ENCODE measurements at places on chromosomes 1 and 21.

GRCh38 chr1:248421384-248421783, 18.5 kb downstream of the OR2T1 start:
- DNase-seq, result no peak

DNA sequence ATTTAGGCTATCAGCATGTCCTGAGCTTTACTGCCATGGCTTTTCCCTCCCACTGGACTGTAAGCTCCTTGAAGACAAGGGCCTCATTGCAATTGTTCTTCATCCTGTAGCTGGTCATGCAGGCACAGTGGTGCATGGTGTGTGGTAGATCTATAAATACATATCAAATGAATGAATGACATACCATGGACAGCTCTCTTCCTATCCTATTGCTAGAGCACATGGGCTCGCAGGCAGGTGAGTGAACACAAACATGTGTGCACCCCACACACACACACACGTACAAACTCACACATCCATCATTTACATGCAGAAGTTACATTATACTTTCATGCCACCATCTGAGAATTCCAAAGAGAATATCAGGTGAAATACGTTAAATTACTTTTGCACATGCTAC, 172.9 kb upstream of the RUNX1 start:
- DNase-seq, result no peak

DNA sequence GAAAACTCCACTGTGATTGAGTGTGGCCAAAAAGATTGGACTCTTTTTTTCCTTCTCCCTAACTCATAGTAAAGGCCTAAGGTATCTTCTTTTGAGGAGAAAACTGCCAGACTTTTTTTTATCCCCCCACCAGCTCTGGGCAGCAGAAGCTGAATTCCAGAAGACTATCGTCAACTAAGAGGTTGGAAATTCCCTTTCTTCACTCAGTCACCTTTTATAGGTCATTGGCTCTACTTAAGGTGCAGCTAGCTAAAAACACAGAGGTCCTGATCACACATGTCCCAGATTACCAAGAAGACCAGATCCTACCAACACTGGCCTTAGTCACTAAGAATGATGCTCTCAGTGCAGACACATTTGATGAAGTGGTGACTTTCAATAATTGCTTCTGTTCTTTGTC, 1441.2 kb downstream of the PLA2G4A start:
- DNase-seq, result no peak

- DNase-seq, result no peak
Observed at GRCh38 chr21:33362044-33362555, 37.3 kb downstream of the IFNAR1 start.

DNA sequence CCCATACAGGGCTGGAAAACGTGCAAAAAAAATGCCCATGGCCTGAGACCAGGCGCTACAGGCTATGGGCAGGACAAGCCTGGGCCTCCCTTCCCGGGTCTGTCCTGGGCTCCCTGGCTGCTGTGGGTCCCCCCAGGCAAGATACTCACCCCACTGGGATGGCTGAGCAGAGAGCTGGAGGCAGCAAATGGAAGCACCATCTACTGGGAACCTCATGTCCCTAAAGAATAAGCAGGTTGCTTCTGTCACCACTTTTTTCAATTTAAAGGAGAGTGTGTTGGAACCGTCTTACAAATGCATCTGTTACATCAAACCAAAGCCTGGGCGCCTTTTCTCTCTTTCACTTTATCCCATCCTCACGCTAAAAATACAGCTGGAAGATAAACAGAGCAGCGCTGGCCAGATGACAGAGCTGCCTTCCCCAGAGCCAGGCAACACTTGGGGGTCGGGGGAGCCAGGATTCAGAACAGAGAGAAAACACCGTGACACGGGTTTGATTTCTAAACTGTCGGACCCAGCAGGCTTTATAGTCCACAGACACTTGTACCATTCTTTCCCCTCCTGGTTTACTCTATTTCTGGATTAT, 262.1 kb upstream of the VAMP3 start:
- DNase-seq, result no peak

DNA sequence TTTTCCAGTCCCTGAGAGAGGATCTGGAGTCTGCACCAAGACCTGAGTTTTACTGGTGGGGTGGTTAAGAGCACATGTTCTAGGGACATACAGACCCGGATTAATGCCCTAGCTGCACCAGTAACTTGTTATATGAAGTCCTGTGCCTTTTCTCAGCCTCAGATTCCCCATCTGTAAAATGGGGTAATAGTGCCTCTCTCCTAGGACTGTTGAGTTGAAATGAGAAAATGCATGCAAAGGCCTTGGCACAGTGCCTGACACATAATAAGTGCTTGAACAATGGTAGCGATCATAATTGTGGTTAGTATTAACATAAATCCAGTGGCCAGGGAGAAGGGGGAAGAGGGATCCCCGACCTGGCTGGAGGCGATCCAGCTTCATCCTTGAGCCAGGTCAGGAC, 12.3 kb downstream of the AHDC1 start:
- no peak for DNase-seq

DNA sequence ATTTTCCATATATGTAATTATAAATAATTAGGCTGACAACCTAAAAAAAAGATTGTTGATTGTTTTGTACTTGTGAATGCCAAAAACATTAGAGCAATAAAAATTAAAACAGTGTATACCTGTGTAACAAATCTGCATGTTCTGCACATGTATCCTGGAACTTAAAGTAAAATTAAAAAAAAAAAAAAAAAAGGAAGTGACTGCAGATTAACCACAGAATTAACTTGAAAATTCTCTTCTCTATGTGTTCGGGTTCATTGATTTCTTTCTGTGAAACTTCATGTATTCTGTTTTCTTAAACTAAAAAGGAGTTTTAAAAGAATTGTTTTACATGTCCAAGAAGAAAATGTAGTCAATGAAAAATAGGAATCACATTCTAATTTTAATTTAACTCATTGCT, 95.7 kb downstream of the FASLG start:
- DNase-seq, result no peak

GRCh38 chr1:74853756-74854155, 120.8 kb downstream of the TYW3 start:
- no peak for DNase-seq

- DNase-seq, result no peak
Observed at GRCh38 chr1:156388174-156389137, 19.4 kb downstream of the RHBG start.

DNA sequence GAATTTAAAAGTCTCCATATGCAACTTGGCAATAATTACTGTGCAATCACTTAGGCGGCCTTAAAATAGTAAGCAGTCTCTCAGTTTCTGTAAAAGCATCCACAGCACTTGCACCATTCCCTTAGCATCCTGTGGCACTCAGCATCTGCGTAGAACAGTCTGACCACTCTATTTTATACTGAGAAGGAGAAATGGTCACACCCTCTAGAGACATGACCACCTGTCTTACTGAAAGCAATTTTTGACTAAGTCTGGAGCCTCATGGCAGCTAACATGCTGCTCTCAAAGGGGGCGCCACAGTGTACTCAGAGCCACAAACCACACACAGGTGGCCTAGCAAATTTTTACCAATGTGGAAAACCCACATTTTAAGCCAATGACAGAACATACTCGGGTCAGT, 62.0 kb downstream of the KCNK1 start:
- DNase-seq, result no peak

- no peak for DNase-seq
Observed at GRCh38 chr1:27574001-27574781, 29.8 kb downstream of the AHDC1 start.

DNA sequence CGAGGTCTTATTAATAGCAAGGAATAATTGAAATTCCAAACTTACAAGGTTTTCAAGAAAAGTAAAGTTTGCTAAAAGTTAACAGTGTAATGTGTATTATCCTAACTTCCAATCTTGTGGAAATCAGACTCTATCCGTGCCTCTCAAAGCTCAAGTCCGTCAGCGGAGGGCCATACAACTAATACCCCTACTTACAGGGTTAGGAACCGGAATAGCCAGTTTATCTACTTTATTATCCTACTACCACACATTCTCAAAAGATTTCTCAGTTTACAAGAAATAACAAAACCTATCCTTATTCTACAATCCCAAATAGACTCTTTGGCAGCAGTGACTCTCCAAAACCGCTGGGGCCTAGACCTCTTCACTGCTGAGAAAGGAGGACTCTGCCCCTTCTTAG, 457.8 kb downstream of the PTPRC start:
- no peak for DNase-seq

- DNase-seq, result no peak
Observed at GRCh38 chr1:36709869-36710481, 227.3 kb upstream of the CSF3R start.

DNA sequence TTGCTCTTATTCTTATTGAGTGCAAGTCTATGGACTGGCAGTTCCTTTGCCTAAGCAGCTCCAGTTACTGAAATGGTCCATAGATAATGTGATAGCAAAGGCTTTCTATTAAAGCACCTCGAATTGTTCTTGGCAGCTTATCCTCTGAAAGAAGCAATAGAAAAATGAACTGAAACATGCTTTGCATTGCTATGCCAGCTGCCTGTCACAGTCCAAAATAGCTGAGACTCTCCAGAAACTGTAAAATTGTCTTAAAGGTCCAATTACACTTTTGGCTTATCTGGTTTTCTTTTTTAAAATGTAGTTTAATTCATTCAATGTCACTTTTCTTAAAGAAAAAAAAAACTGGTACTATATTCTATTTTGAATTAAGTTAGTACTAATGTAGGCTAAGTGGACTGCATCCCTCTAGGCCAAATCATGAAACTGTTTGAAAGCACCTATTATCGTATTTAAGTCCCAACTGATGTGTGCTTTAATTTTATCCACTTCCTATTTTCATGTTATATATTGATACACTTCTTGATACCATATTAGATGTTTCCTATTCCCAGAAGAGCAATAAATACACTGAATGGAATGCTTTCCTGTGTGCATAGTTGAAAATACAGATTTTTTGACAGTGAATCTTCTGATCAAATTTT, 208.0 kb upstream of the DEPDC1 start:
- DNase-seq, result no peak

DNA sequence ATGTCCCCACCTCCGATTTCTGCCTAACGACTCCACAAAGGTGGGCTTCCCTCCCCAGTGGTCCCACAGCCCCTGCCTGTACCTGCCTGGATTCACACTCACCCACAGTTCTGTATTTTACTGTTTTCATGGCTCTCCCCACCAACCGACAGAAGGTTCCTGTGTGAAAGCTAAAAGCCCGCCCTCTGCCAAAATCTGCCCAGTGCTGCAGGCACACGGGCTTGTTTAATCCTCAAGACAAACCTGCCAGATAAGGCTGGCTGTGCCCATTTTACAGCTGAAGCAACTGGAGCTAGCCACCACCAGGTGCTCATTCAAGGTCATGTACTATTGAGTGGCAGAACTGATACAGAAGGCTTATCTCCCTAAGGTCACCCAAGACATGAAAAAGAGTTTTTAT, 114.5 kb downstream of the HIVEP3 start:
- DNase-seq, result no peak

DNA sequence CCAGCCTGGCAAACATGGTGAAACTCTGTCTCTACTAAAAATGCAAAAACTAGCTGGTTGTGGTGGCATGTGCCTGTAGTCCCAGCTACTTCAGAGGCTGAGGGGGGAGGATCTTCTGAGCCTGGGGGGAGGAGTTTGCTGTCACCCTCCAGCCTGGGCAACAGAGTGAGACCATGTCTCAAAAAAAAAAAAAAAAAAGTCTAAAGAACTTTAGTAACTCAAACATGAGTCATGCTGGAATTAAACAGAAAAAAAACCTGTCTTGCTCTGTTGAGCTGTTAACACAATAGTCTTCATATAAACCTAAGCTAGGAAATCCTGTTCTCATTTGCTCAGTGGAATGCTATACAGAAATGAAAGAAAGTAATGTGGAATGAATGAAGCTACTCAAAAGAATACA, 16.7 kb upstream of the DISP1 start:
- DNase-seq, result no peak

GRCh38 chr1:19254416-19254815, 2.8 kb downstream of the MRTO4 start:
- DNase-seq, result no peak

- DNase-seq, result peak; percentile 93
Observed at GRCh38 chr1:151059109-151060006, at the start of gene CDC42SE1. Gene CDC42SE1 (minus strand): TSS chr1:151059622. CDS start chr1:151055730, 3,892 bp downstream.

DNA sequence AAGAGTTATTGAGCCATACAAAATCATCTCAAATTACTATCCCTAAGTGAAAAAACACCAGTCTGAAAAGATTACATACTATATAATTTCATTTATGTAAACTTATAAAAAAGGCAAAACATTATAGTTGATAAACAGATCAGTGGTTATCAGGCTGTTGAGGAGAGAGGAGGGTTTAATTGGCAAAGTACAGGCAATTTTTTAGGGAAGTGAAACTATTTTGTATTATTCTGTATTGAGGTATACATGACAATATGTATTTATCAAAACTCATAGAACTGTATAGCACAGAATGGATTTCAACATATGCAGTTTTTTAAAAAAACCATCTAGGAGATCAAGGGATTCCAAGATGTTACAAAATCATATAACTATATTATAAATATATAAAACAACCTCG, 403.7 kb downstream of the LTN1 start:
- no peak for DNase-seq

- no peak for DNase-seq
Observed at GRCh38 chr1:84701376-84701775, 11.1 kb upstream of the SSX2IP start.

DNA sequence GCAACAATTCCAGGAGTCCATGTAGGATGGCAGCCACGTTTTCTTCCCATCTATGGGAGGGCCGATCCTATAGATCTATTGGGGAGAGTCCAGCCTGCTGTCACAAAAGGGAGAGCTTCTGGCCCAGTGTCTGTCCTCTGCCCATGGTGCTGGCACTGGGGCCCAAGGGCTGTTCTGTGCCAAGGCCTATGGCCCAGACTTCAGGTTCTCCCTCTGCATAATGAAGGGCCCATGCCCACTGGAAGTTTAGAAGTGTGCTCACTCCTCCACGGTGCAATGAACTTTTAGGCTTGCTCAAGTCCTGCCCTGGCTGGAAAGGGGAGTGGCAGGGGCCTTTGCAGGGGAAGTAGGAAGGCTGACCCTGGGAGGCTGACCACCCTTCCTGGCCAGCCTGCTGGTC, 44.1 kb upstream of the ATP2B4 start:
- DNase-seq, result no peak

DNA sequence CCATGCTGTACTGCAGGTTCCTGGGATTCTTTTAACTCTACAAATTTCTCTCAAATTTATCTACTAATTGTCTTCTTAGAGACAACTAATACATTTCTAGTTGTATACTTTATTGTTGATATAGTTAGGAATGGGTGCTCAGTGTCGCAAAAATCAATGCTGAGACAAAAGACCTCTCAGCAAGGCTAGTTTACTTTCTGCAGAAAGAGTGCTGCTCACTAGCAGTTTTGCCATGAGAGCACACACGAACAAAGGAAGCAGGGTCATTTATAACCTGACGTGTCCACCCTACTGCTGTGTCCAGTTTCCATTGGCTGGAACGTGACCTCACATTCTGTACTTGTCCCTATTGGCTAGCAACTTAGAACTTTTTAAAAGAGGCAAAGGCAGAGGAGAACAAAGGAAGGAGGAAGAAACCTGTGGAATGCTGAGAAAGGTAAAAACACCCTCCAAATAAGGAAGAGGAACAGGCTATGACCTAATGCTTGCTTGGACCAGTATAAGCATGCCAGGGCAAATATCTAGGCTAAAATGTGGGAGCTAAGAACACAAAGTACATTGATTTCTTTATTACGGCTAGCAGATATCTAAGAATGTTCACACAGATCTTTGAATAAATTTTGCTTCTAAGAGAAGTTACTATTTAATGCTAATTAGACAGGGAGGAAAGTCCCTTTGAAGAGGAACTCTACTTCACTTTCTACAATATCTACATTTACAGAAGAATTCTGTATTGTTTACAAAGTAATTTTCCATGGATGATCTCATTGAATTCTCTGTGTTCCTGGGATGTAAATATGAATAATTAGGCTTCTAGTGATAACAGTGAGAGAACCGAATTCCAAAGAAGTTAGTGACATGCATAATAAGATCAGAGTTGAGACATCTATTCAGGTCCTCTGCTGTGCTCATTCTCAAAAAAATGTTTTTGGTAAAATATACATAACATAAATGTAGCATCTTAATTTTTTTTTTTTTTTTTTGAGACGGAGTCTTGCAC, 86.0 kb upstream of the MAP10 start:
- no peak for DNase-seq
